ENCODE measurements at places on chromosomes 5 and 9. TPM values are rescaled to one million over a fixed set of nuclear protein-coding genes. Genes with fewer than 3 reads are reported as not detected.

Gene CFAP157
- 2.1 TPM for polyA plus RNA-seq

Gene CCDC183
- 10.7 TPM for polyA plus RNA-seq

Gene FGF1
- polyA plus RNA-seq, result 0.42 TPM

Gene PPP1R26
- 14.9 TPM for polyA plus RNA-seq

Gene OBP2B
- not detected for polyA plus RNA-seq

Gene SHC3
- polyA plus RNA-seq, result 0.92 TPM

Gene ZSWIM6
- polyA plus RNA-seq, result 3.6 TPM

Gene C1QTNF2
- 0.38 TPM for polyA plus RNA-seq

Gene CRHBP
- 0.61 TPM for polyA plus RNA-seq

Gene EQTN
- 0.33 TPM for polyA plus RNA-seq

Gene NUTM2G
- polyA plus RNA-seq, result not detected

Gene NEUROG1
- polyA plus RNA-seq, result not detected

Data from pancreas (tissue), 10 donors.